ENCODE measurements at places on chromosomes 11 and 22.

DNA sequence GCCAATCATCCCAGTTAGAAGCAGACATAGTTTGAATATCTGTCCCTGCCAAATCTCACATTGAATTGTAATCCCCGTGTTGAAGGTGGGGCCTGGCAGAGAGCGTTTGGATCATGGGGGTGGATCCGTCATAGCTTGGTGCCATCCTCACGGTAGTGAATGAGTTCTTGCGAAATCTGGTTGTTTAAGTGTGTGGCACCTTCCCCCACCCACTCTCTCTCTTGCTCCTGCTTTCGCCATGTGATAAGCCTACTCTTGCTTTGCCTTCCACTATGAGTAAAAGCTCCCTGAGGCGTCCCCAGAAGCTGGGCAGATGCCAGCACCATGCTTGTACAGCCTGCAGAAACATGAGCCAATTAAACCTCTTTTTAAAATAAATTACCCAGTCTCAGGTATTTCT lies 5.0 kb upstream of the CCDC81 start:
- no peak for DNase-seq

DNA sequence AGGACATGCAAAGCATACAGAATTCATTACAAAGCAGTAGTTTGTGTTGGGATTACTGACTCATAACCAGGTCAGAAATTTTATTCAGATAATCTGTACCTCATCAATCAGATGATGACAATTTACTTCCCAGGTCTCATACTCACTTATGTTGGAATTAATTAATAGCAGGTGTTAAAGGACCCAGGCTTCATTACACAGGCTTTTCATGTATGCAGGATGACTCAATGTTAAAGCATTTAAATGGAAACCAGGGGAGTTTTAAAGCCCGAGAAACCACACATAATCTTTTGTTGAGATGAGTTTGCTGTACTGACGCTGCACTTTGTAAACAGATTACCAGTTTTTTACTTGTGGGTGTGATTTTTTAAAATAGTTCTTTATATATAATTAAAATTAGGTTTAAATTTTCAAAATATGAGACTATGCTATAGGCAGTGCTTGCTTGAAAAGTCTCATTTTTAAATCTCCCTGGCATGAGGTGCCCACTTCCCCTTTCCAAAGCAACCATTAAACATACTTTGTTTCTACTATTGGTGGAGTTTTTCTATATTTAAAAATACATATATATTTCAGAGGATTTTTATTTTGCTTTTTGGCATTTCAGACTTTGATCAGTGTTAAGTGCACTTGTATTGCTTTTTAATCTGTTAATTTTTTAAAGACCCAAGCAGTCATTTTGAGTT lies 41.0 kb downstream of the CEP57 start:
- DNase-seq: no peak

DNA sequence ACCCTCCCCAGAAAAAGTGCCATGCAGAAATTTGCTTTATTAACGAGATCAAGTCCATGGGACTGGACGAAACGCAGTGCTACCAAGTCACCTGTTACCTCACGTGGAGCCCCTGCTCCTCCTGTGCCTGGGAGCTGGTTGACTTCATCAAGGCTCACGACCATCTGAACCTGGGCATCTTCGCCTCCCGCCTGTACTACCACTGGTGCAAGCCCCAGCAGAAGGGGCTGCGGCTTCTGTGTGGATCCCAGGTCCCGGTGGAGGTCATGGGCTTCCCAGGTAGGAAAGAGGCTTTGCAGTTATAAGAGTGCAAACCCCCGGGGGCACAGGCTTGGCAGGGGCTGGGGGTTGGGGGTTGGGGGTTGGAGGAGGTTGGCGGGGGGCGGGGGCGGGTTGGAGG lies 4.2 kb downstream of the APOBEC3H start:
- DNase-seq: no peak

GRCh38 chr22:49638788-49639187 lies 188.9 kb downstream of the BRD1 start:
- no peak for DNase-seq

Measured in K562 (cell line).